Fibroblast of villous mesenchyme (primary cell): ENCODE measurements at places on chromosomes 12 and 14. TPM values are rescaled to one million over a fixed set of nuclear protein-coding genes. Genes with fewer than 3 reads are reported as not detected.

- peak; percentile 63 for DNase-seq
Measured at GRCh38 chr12:105485321-105485910, 154.9 kb downstream of the C12orf75 start.

DNA sequence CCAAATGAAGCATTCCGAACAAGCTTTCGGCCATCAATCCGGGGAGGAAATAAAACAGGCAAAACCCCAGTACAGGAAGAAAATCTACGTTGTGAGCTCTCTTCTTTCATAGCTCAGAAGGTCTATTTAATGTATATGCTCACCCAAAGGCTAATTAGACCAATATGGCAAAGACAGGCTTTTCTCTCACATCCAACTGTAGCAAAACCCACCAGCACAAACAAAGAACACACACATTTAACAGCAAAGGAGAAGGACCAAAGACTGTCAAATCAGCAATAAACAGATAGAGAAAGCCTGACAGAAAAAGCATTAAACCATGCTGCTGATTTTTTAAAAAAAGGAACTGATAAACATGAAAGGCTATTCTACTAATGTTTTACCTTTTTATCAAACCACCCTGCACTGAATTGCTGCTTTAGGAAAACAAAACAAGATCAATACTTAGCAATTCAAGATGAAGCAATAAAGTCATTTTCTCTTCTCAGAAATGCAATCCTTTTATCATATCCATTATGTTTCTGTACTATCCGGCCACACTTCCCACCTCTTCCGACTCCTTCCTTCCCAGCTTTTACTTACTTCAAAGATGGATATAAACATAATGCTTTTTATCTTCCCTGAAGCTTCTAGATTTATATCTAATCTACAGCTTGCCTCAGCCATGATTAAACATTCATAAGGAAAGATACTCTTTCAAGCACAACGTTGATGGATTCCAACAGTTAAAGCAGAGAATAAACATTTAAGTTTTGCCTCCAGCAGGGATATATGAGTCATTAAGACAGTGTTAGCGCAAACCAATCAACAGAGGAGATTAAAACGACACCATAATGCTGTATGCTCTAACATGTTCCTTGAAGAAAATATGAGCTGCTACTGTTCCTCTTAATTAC lies 74.6 kb upstream of the BBS10 start:
- peak; percentile 83 for DNase-seq

- no peak for DNase-seq
Measured at GRCh38 chr12:108629151-108629550, 4.5 kb downstream of the SELPLG start.

DNA sequence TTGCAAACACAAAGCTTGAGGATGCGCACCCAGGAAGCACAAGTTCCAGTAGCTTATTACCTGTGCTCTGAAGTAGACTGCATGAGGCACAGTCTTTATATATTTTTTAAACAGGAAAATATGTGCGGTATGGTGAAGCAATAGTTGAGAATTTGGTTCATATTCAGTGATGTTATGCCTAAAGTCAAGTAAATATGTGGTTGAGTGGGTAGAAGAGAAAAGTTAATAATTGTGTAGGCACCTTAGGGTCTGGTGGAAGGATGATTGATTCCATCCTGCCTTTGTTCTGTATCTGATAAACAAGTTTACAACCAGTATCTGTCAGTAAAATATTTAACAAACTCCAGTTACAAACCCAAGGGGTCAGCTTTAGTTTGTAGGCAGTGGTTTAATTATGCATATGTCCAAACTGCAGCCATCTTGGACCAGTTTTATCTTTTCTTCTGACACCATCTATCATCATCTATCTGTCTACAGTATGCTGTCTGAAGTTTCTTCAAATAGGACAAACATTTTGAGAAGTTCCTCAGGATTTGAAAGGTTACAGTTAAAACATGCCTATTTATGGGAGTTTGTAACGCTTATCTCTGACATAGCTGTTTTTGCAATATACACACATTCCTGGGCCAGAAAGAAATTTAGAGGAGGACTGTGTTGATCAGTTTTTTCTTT lies 10.8 kb downstream of the SINHCAF start:
- peak; percentile 41 for DNase-seq

- no peak for DNase-seq
Measured at GRCh38 chr14:52786887-52787286, 4.5 kb downstream of the GNPNAT1 start.

BEGAIN gene
- not detected in 2 replicates for total RNA-seq

FAM186B gene
- under 0.01 TPM in 2 replicates for total RNA-seq

SIX1 gene
- total RNA-seq, result under 0.01 and 0.64 TPM in 2 replicates

AREL1 gene
- total RNA-seq, result 39.0 and 44.5 TPM in 2 replicates

RHEBL1 gene
- total RNA-seq, result 0.64 and 0.86 TPM in 2 replicates

GALNT16 gene
- under 0.01 TPM in 2 replicates for total RNA-seq

VRTN gene
- total RNA-seq, result not detected in 2 replicates

WDHD1 gene
- 9.0 and 14.2 TPM in 2 replicates for total RNA-seq
